H54 (cell line): ENCODE measurements at places on chromosomes 2 and 18.

GRCh38 chr2:8495189-8495989 lies 186.5 kb upstream of the ID2 start:
- DNase-seq: no peak

GRCh38 chr18:26867471-26867870 lies 2.0 kb upstream of the AQP4 start:
- no peak for DNase-seq

DNA sequence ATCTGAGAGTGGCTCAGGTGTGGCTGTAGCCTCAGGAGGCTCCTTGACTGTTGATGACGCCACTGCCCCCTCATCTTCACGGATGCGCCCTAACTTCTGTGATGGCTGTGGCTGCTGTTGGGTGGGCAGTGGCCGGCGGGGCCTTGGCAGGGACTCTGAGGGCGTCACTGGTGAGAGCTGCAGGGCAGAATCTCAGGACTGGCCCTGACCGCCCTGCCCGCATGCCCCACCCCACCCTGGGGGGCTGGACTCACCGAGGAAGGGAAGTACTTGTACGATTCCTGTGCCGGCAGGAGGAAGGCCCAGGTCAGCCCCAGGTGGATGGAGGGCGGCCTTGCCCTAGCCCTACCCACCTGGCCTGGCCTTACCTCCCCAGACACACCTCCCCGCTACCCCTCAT lies 2.4 kb downstream of the CXXC1 start:
- DNase-seq: no peak

DNA sequence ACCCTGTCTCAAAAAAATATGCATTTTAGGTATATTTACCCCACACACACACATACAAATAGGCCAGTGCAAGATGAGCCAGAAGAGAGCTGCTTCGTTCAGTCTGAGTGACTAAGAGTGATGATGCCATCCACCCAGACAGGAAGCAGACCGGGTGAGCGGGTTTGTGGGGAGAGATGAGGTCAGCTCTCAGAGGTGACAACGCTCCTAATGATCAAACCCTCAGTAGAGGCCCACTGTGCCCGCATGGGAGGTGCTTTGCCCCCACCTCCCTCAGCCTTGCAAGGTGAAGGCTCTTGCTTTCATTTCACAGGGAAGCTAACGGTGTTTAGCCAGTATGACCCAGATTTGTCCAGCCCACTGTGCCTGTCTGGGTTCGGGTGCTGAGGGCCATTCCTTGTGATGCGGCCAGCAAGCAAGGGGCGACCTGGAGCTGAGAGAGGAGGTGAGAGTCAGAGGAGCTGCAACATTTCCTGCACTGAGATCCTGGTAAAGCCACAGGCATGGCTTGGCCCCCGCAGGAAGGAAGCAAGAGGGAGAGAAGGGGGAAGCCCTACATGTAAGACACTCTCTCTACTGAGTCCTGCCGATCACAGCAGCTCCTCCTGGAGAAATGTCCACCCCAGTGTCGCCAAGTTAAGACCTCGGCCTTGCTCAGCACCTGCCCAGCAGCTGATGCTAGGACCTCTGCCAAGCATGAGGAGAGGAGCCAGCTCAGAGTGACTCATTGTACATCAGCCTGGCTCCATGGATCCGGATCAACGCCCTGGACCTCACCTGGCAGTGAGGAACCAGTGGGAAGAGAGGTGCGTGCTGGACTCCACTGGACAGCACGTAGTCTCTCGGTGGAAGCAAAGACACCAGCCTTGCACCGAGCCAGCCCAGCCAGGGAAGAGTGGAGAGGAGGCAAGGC lies 37.0 kb downstream of the NIFK start:
- DNase-seq: peak; percentile 82

GRCh38 chr2:221241072-221241471 lies 331.0 kb downstream of the EPHA4 start:
- DNase-seq: no peak

GRCh38 chr2:201839727-201840126 lies 33.4 kb downstream of the CDK15 start:
- DNase-seq: no peak

GRCh38 chr2:187775196-187775595 lies 221.0 kb upstream of the TFPI start:
- no peak for DNase-seq

DNA sequence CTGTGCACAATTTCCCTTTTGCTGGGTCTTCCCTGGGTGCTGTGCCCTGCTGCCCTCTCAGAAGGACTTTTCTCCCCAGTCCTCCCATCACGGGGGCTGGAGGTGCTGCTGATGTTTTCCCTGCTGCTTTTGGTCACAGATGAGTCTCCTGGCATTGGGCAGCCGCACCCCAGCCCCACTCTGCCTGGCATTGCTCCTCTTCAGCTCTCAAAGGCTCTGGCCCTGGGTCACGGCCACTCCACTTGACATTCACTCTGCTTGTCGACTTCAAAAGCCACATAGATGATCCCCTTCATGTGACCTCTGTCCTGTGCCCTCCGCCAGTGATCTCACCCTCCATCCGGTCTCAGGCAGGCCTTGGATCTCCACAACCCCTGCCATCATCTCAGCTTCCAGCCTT lies 43.6 kb upstream of the IL1RL1 start:
- DNase-seq: no peak

GRCh38 chr2:194927489-194927888 lies 729.5 kb upstream of the SLC39A10 start:
- no peak for DNase-seq

- no peak for DNase-seq
These were observed 49.0 kb upstream of the DSG1 start for GRCh38 chr18:31268985-31269406.
